Vagina (tissue), 2 donors: ENCODE measurements at places on chromosomes 16 and 17. TPM values are rescaled to one million over a fixed set of nuclear protein-coding genes. Genes with fewer than 3 reads are reported as not detected.

GRCh38 chr17:81419886-81420768 lies 24.9 kb downstream of the BAHCC1 start:
- no peak for DNase-seq

- DNase-seq = no peak
These were observed 183.5 kb upstream of the MAF start for GRCh38 chr16:79784007-79784406.

DNA sequence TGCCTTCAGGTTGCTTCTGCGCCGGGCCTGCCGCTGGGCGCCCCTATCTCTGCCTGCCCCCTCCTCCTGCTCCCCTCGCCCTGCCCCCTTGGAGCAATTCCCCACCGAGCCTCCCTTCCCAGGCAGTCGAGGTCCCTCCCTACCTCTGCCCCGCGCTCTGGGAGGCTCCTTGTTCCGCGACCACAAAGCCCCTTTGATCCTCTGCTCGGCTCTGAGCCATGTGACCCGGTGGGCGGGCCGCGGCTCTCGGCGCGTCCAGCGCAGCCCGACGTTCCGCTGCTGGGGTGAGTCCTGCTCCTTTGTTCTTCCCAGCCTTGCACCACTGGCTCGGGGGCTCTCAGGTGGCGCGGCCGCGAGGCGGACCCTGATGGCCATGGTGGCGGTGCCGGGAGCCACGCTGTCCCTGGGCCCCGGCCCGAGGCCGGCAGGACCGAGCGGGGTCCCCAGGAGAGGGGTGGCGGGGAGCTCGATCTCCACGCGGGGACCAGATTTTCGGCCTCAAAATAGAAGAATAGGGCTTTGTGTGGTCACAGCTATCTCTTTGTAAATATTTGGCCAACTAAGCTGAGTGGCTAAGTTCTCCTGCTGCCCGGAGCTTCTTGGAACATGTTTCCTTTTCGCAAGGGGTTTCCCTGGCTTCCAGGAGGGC lies 310.6 kb downstream of the SEC14L1 start:
- DNase-seq = no peak

DNA sequence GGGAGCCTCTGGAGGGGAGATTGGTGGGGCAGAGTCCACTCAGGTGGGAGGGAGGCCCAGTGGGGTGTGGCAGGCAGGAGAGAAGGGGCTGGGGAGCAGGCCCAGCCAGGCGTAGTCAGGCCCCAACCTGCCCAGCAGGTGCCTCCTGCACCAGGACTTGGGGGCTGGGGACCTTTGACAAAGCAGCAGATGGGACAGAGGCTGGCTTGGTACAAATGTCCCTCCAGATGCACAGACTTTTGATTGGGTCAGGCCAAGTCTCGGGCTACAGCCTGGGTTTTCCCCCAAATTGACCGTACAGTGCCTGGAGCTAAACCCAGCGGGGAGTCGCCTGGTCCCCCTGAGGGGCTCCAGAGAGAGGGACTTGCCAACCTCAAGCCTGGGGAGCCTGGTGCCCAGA lies 411 bp downstream of the GGT6 start:
- no peak for DNase-seq

DNA sequence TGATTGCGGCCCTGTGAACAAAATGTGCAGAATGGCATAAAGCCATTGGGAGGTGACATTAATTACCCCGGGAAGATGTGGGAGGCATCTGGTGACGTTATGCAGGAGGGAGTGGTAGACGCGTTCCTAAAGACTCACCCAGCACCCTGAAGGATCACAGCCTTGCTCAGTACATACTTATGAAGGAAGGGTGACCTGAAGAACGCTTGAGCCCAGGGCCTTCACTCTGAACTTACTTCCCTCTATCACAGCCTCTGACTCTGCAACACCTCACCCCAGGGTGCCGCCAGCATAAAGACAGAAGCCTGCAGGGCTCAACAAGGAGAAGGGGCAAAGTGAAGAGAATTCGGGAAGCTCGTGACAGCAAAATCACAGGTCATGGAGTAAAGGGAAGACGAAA lies 9.4 kb downstream of the MFSD6L start:
- DNase-seq = no peak

- no peak for DNase-seq
These were observed 268.1 kb upstream of the TBX2 start for GRCh38 chr17:61131585-61131984.

DNA sequence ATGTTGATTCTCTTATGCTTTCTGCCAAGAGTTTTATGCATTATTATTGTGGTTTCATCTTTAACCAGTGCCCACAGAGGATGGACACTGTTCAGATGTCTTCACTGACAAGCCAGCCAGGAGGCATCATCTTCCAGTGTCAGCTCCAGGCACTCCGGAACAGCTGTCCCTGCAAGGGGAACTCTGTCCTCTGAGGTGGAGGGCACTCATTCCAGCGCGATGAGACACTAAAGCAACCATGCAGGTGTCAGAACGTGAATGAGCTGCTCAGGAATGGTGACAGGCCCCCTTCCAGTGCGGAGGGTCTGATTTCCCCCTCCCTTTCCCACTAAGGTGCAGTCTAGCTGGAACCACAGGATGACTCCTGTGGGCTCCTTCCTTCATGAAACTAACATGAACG lies 117.5 kb downstream of the NOG start:
- DNase-seq = no peak

DNA sequence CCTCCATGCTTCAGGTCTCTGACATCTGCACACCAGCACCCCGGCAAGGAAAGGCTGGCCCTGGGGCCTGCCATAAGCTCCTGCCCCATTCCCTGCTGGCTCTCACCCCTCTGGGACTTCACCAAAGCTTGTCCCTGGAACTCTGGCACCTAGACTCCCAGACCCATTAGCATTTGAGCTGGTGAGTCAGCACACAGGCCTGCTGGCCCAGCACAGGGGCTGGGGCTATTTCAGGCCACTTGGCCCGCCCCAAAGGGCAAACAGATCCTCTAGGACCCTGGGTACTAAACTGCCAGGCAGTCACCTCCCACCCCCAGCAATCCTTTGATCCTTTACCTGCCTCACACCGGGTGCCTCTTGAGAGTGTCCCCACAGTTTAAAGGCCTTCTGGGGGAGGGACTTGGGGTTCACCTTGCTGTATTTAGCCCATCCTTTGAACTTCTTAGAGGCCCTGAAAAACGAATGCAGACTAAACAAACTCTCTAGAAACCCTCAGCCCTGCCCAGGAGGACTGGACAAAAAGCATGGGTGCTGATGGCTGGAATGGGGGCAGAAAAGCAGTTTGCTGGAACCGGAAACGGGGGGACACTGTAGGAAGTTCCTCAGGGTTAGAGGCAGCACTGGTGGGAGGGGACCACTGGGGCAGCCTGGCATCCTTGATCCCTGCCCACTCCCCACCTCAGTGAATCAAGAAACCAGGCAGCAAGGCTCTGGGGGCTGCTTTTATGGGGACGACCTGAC lies 3.2 kb upstream of the SAMD14 start:
- no peak for DNase-seq

- no peak for DNase-seq
These were observed 22.0 kb downstream of the PSME3IP1 start for GRCh38 chr16:57163842-57164241.

DNA sequence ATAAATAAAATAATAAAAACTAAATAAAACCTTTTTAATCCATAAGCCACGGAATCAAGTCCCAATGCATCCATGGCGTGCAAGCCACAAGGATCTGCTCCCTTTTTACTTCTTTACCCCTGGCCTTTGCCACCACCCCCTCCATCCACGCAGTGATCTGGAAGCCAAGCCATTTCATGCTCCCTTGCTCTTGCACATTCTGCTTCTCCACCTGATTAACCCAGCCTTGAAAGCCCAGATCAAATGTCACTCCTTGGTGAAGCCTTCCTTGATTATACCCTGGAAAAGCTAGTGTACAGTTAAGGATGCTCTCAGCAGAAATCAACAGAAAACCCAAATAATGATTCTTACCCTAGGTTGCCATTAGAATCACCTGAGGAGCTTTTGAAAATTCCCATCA lies 9.9 kb downstream of the LRRC3C start:
- no peak for DNase-seq

- DNase-seq = no peak
These were observed 44.8 kb downstream of the WNT3 start for GRCh38 chr17:46773676-46774075.

Gene SPNS2
- total RNA-seq = 79.3 TPM

Gene TBC1D3G
- not detected for total RNA-seq

Gene CCL7
- not detected for total RNA-seq

Gene FBXL16
- total RNA-seq = 4.4 TPM
